Central memory CD8-positive, alpha-beta T cell (primary cell): ENCODE measurements at places on chromosomes 7 and 10.
A peak's percentile ranks its signal among the peaks of the same experiment; 100 is the strongest.

DNA sequence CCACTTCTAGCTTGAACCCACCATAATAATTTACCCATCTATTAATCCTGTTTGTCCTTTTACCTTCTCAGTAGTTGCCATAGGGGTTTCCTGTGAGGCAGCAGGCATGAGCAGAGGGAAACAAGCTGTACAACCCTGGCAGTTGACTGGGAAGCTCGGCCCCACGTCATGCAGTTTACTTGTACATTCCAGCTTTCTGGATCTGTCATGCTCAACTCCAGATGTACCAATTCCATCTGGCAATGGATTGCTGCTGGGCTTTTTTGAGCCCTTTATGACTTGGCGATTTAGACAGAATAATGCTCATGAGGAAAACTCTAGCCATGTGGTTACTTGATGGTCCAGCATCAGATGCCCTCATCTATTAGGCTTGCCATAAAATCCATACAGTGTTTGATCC, 112.5 kb downstream of the GNAI1 start:
- no peak for DNase-seq
- no peaks in the 10 kb centered on the region for H3K36me3 ChIP-seq

DNA sequence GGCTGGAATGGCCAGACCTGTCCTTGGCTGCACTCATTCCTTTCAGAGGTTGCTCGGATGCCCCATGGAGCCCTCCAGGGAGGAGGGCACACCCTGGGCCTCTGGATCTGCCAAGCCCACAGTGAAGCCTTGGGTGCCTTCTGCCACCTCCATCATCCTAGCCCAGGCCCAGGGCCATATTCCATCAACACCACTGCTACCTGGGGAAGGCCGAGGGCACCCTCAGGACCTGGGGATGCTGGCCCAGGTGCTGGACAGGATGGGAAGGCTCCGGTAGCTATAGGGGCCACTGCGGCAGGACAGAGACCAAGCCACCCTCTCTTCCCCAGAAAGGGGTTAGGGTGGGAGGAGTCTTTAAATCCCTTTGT, 810 bp downstream of the OPN4 start:
- no peak for DNase-seq
- peaks cover 7% of the 10 kb centered on the region for H3K27me3 ChIP-seq
- H3K4me1 ChIP-seq = no peaks in the 10 kb centered on the region
- H3K4me3 ChIP-seq = no peak overlapping the region
- no peaks in the 10 kb centered on the region for H3K36me3 ChIP-seq

DNA sequence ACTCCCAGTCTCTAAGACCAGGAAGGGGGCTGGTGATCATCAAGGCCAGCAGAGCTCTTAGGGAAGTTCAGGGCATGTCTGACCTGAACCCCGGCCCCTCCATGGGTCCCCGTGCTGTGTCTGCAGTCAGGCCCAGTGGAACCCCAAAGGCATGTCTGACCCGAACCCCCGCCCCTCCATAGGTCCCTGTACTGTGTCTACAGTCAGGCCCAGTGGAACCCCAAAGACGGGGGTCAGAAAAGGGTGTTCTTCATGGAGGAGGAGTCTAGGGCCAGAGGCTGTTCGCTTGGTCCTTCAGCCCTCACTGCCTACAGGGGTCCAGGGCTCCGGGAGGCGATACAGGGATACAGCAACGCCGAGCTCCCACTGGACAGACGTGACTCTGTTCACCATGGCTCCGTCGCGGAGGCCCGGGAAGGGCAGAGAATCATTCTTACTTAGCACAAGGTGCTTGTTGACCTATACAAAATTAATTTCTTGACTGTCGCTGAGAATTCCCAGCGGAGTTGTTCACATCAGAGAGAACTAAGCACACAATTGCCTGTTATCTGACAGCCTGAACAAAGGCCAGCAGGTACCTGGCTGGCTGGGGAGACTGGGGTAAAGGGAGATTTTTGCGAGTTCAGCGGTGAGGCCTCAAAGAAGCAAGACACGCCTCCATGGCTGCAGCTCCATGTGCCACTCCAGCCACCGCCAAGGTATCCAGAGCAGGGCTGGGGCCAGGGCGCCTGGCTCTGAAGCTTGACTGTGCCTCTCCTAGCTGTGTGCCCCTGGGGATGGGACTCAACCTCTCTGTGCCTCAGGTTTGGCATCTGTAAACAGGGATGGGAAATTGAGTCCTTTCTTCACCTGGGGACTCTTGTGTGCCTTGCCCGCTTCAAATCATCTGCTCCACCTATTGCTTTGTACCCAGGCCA, 26.8 kb downstream of the EN2 start:
- H3K27me3 ChIP-seq = peaks cover 55% of the 10 kb centered on the region
- DNase-seq = no peak
- H3K4me1 ChIP-seq = peaks cover 5% of the 10 kb centered on the region
- H3K36me3 ChIP-seq = peaks cover 1% of the 10 kb centered on the region

DNA sequence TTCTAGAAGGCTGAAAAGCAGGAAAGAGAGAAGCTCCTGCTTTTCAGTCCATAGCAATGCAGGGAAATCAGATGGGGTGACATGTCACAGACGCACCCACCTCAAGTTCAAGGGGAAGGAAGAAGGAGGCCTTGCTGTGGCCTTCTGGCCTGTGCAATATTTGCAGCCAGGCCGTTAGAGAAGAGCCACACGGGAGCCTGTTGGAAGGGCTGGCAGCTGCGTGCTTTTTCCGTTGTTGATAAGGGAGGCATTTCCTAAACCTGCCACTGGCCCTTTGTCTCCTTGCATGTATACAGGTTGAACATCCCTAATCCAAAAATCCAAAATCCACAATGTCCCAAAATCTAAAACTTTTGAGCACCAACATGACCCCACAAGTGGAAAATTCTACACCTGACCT, 492.5 kb upstream of the ZMIZ1 start:
- H3K4me1 ChIP-seq = no peaks in the 10 kb centered on the region
- H3K27ac ChIP-seq = no peak overlapping the region
- no peaks in the 10 kb centered on the region for H3K36me3 ChIP-seq
- H3K27me3 ChIP-seq = peaks cover 12% of the 10 kb centered on the region

GRCh38 chr7:35691366-35691765, 3.6 kb downstream of the HERPUD2 start:
- peaks cover 36% of the 10 kb centered on the region for H3K36me3 ChIP-seq
- DNase-seq = no peak
- peak overlapping the region; percentile 86 for H3K4me3 ChIP-seq
- H3K27ac ChIP-seq = peak overlapping the region; percentile 97

GRCh38 chr10:84039957-84040356, 99.4 kb upstream of the GHITM start:
- H3K27ac ChIP-seq = no peak overlapping the region
- H3K4me3 ChIP-seq = no peak overlapping the region
- peaks cover 34% of the 10 kb centered on the region for H3K27me3 ChIP-seq

GRCh38 chr10:15344876-15345285, 26.2 kb downstream of the FAM171A1 start:
- H3K27ac ChIP-seq = no peak overlapping the region
- peaks cover 76% of the 10 kb centered on the region for H3K27me3 ChIP-seq
- no peaks in the 10 kb centered on the region for H3K36me3 ChIP-seq

GRCh38 chr7:133919810-133920209, 207.3 kb upstream of the LRGUK start:
- H3K4me3 ChIP-seq = no peak overlapping the region
- H3K36me3 ChIP-seq = no peaks in the 10 kb centered on the region
- no peaks in the 10 kb centered on the region for H3K27me3 ChIP-seq
- no peak overlapping the region for H3K27ac ChIP-seq
- DNase-seq = no peak

- no peaks in the 10 kb centered on the region for H3K4me1 ChIP-seq
- H3K27me3 ChIP-seq = peaks cover 16% of the 10 kb centered on the region
- H3K27ac ChIP-seq = no peak overlapping the region
- no peaks in the 10 kb centered on the region for H3K36me3 ChIP-seq
These were observed 213.6 kb upstream of the INHBA start for GRCh38 chr7:41916450-41916927.

- no peaks in the 10 kb centered on the region for H3K4me1 ChIP-seq
- DNase-seq = no peak
- peaks cover 19% of the 10 kb centered on the region for H3K27me3 ChIP-seq
- no peaks in the 10 kb centered on the region for H3K36me3 ChIP-seq
These were observed 31.6 kb downstream of the ADRA2A start for GRCh38 chr10:111108441-111108840.

DNA sequence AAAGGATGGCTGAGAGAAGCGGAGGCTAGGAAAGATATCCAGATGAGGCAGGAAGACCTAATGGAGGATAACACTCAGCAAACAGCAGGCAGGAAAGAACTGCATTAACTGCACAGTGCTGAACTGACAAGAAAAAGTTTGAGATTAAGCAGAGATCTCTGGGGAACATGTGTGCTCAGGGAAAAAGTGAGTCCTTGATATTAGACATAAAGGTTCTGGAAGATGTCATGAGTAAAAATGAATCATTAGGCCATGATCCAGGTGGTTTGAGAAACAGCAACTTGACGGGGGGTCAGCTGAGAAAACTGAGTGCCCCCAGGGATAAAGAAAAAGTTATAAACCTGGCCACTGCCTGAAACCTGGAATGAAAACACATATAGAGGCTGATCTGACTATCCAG, 27.3 kb upstream of the ANK3 start:
- H3K27me3 ChIP-seq = no peaks in the 10 kb centered on the region
- no peak for DNase-seq
- no peak overlapping the region for H3K4me3 ChIP-seq
- H3K27ac ChIP-seq = peak overlapping the region; percentile 6
- H3K36me3 ChIP-seq = peaks cover 2% of the 10 kb centered on the region

GRCh38 chr10:46527241-46527811, 29.1 kb downstream of the GPRIN2 start:
- no peak for DNase-seq
- no peaks in the 10 kb centered on the region for H3K27me3 ChIP-seq
- no peaks in the 10 kb centered on the region for H3K4me1 ChIP-seq
- no peak overlapping the region for H3K4me3 ChIP-seq
- no peaks in the 10 kb centered on the region for H3K36me3 ChIP-seq

DNA sequence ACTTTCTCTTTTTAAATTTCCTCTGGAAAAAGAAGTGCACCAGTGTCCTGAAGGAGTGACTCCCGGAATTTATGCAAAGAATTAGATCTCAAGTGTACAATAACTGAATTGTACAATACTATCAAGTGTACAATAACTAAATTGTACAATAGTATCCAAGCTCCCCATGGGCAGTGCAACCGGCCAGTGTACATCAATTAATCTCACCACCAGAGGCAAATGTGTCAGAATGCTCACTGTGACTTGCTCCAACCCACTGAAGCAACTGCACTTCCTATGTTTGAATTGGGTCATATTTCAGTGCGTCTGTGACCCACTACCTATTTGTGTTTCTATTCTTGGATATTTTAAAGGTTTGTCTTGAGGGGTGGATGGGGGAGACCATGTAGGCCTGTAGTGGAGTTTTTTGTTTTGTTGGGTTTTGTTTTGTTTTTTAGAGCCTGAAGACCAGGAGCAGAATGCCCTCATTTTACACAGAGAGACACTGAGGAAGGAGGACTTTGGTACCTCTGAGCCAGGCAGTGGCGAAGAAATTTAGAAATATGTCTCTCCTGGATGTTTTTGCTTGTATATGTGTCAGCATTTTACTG, 78.5 kb upstream of the CTTNBP2 start:
- H3K27ac ChIP-seq = no peak overlapping the region
- no peak overlapping the region for H3K4me3 ChIP-seq
- no peaks in the 10 kb centered on the region for H3K4me1 ChIP-seq

DNA sequence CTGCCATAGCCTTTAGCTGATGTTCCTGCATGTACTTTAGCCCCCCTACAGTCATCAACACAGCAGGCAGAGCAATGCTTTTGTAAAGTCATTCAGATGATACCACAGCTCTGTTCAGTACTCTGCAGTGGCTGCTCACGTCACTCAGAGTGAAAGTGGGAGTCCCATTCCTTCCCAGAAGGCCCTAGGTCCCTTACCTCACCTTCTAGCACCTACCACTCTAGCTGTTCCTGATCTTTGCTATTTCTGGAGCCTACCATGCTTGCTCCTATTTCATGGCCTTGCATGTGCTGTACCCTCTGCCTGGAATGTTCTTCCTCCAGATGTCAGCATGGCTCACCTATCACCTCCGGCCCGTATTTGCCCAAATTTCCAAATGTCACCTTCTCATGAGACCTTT, 94.4 kb upstream of the PRR15 start:
- H3K27me3 ChIP-seq = no peaks in the 10 kb centered on the region
- no peaks in the 10 kb centered on the region for H3K4me1 ChIP-seq

DNA sequence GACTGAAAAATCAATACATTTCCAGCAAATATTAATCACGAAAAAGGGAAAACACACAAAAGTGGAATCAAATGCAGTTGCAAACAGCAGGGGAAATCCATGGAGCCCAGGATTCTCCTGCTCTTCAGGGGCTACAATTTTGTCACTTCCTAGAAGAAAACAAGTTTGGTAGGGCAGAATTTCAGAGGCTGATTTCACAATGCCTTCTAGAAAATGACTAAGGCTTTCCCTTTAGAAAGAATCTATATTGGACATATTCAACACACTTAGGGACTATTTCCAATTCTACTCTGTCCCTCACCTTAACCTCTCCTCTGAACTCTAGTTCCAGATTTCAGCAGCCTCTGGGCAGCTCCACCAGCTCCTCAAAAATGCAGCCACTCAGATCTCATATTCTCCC, 111.3 kb downstream of the HECTD2 start:
- H3K4me3 ChIP-seq = no peak overlapping the region
- H3K4me1 ChIP-seq = no peaks in the 10 kb centered on the region
- H3K27me3 ChIP-seq = no peaks in the 10 kb centered on the region
- H3K36me3 ChIP-seq = no peaks in the 10 kb centered on the region
- H3K27ac ChIP-seq = no peak overlapping the region

GRCh38 chr7:2175514-2175913, 57.2 kb downstream of the MAD1L1 start:
- no peak for DNase-seq
- no peak overlapping the region for H3K27ac ChIP-seq
- H3K27me3 ChIP-seq = no peaks in the 10 kb centered on the region
- H3K4me1 ChIP-seq = peaks cover 18% of the 10 kb centered on the region
- H3K36me3 ChIP-seq = peaks cover 11% of the 10 kb centered on the region
- H3K4me3 ChIP-seq = no peak overlapping the region

GRCh38 chr10:26169466-26169865, 47.1 kb upstream of the GAD2 start:
- H3K27ac ChIP-seq = no peak overlapping the region
- no peak for DNase-seq
- peaks cover 49% of the 10 kb centered on the region for H3K27me3 ChIP-seq
- no peaks in the 10 kb centered on the region for H3K36me3 ChIP-seq

DNA sequence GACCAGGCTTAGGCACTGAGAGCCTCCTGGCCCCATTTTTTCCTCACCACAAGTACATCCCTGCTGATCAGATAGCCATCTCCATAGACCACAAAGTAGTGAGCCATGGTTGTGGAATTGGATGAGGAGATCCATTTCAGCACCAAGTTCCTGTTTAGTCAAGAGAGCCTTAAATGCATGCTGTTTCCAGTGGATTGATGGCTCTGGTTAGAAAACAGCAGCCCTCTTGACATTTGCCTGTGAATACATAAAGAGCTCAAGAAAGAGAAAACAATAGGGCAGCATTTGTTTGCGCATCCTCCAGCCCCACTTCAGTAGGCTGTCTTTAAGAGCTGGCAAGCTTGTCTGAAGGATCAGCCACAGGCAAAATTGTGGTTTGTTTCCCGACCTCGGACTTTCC, 251.2 kb downstream of the POU6F2 start:
- no peak overlapping the region for H3K4me3 ChIP-seq
- no peak overlapping the region for H3K27ac ChIP-seq
- no peaks in the 10 kb centered on the region for H3K27me3 ChIP-seq
- H3K36me3 ChIP-seq = no peaks in the 10 kb centered on the region
